Hepatocyte (in vitro differentiated cells): ENCODE measurements at places on chromosomes 13 and 19. TPM values are rescaled to one million over a fixed set of nuclear protein-coding genes. Genes with fewer than 3 reads are reported as not detected.

Gene ZNF331
- 12.3 and 13.5 TPM in 2 replicates for polyA plus RNA-seq

GRCh38 chr13:28503182-28503967, 8.4 kb upstream of the FLT1 start:
- DNase-seq, result no peak

Gene ZFP82
- 4.3 and 5.3 TPM in 2 replicates for polyA plus RNA-seq

DNA sequence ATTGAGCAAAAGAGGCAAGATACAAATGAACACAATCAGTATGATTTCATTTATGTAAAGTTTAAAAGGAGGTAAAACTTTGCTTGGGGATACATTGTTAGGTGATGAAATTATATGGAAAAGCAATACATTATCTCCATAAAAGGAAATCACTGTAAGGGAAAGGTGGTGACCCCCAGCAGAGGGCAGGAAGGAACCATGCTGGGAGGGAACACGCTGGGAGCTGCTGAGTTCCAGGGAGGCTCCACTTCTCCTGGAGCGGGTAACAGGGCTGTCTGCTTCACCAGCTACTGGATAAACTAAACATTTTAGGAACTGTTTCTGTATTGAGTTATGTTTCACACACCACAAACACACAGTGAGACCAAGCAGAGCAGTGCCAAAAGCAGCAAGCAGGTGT, 91.2 kb downstream of the KATNAL1 start:
- no peak for DNase-seq

GRCh38 chr19:50546527-50547221, 21.6 kb downstream of the LRRC4B start:
- DNase-seq, result no peak

DNA sequence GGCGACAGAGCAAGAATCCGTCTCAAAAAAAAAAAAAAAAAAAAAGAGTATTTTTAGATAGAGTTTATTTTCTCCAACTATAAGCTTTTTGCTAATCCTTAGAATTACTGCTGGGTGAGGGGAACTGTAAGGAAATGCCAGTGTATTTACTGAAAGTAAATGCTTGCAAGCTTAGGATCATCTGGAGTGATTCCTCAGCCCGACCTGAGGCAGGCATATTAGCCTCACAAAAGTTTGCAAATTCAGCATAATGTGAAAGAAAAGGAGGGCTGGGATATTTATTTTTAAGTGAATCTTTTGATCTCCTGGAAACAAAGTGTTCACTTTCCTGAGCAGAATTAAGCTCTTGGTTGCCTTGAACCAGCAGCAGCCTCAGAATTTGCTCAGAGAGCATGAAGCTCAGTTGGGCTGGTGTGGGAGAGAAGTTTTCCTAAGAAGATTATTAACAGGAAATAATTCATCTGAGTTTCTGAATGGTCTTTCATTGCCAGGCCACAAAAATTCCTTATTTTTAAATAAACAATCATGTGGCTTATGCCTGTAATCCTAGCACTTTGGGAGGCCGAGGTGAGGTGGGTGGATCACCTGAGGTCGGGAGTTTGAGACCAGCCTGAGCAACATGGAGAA, 24.7 kb upstream of the SPATA13 start:
- DNase-seq, result no peak

GRCh38 chr13:97459215-97459777, 25.3 kb downstream of the RAP2A start:
- DNase-seq, result no peak

- DNase-seq, result no peak
Observed at GRCh38 chr13:37360556-37360955, 238.0 kb downstream of the POSTN start.

DNA sequence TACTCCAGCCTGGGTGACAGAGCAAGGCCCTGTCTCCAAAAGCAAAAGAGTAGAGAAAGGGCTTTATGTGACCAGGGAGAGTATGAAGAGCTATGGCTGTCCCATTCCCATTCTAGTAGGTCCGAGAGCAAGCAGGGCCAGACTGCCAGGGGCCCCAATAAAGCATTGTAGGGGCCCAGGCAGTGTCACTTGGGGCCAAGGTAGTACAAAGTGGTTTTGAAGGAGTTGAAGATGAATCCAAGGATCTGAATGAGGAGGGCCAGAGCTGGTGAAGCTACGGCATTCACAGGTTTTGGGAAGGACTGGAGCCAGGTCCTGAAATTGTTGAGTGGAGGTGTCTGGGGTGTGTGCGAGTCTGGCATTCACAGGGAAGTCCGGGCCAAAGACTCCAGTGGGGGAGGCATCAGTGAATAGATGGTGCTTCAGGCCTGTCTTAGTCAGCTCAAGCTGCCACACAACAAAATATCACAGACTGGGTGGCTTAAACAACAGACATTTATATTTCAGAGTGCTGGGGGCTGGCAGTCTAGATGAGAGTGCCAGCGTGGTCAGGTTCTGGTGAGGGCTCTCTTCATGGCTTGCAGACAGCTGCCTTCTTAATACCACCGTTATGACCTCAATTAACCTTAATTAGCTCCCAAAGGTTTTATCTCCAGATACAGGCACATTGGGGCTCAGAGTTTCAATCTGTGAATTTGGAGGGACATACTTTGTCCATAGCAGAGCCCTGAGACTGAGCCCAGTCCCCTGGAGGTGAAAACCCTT, 9.9 kb downstream of the NACC1 start:
- DNase-seq, result no peak

Gene NDUFS7
- polyA plus RNA-seq, result 270 and 276 TPM in 2 replicates

DNA sequence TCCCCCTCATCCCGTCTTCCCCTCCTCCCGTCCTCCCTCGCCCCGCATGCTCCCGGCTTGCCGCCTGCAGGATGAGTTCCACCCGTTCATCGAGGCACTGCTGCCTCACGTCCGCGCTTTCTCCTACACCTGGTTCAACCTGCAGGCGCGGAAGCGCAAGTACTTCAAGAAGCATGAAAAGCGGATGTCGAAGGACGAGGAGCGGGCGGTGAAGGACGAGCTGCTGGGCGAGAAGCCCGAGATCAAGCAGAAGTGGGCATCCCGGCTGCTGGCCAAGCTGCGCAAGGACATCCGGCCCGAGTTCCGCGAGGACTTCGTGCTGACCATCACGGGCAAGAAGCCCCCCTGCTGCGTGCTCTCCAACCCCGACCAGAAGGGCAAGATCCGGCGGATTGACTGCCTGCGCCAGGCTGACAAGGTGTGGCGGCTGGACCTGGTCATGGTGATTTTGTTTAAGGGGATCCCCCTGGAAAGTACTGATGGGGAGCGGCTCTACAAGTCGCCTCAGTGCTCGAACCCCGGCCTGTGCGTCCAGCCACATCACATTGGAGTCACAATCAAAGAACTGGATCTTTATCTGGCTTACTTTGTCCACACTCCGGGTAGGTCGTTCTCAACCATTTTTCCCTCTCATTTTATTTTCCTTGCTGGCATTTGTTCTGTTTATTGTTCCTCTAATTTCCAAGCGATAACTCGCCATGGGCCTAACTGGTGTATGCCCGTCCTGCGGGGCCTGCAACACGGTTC, 29.8 kb downstream of the NFIX start:
- DNase-seq, result no peak

DNA sequence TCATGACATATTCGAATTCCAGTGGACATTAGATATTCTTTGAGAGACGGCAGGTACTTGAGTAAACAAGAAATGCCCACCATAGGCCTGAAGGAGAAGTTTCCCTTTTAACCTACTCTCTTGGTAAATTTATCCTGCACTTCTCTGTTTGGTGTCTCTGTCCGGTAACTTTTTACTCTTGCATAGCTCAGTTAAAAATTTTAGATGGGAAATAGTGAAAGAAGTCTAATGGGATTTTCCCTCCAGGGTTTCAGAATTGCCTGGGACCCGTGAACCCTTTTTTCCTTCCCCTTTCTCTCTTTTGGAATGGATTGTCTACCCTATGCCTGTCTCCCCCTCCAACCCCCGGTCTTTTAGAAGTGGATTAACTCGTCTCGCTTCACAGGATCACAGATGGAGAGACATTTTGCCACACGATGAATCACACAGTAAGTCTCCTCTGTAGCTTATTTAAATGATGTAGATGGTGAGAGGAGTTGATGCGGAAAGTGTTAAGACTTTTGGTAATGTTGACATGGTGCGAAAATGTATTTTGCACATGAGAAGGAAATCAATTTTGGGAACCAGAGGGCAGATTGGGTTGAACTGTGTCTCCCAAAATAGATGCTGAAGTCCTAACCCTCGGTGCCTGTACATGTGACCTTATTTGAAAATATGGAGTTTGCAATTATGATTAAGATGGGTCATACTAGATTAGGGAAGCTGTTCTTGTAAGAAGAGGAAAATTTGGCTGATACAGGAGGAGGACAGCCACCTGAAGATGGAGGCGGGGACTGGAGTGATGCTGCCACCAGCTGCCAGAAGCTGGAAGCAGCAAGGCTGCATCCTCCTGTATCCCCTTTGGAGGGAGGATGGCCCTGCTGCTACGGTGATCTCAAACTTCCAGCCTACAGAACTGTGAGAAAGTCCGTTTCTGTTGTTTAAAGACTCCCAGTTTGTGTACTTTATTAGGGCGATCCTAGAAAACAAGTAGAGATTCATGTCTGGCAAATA, 711 bp upstream of the MIPEP start:
- DNase-seq, result no peak

Gene ZNF844
- 3.0 and 4.1 TPM in 2 replicates for polyA plus RNA-seq

DNA sequence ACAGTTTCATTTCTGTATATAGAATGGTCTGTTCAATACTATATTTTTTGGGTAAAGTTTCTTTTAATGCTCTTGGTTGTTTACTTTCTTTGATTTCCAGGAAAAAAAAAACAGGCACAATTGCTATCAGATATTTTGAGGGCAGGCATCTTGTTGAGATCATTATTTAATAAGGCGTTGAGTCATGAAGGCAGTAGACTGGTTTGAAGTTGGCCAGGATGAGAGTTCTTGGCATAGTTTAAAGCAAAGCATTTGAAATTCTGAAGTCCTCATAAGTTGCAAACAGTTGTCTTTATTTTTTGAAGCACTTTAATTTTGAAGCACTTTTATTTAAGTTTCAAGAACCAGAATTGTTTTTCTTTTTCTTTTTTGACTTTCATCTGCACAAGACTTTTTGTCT, 2.6 kb upstream of the ZNF175 start:
- no peak for DNase-seq

Gene LILRA1
- polyA plus RNA-seq, result not detected in 2 replicates

Gene LGI4
- 5.2 and 8.8 TPM in 2 replicates for polyA plus RNA-seq

- DNase-seq, result peak; percentile 65
Observed at GRCh38 chr13:29402166-29402636, 193.3 kb downstream of the SLC7A1 start.

DNA sequence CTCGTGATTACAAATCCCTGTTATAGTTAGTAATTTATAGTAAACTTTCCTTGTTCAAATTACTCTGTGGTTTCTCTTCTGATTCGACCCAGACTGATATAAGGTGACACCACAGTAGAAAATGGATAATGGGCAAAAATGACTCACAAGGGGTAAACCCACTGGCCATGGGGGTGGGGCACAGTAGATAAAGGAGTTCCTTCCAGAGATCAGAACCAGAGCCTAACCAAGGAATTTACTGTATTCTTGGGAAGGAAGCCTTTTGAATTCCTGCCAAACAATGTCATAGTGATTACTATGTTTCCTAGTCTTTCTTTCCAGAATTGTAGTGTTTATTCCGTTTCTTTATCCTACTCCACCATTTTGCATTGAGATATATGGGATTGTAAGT, 21.9 kb downstream of the MIR17HG start:
- DNase-seq, result no peak

DNA sequence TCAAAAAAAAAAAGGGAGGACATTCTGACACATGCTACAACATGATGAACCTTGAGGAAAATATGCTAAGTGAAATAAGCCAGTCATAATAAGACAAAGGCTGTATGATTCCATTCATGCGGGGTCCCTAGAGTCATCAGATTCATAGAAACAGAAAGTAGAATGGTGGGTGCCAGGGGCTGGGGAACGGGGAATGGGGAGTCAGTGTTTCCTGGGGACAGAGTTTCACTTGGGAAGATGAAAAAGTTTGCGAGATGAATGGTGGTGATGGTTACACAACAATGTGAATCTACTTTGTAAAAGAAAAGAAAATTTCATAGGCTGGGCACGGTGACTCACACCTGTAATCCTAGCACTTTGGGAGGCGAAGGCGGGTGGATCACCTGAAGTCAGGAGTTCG, 6.1 kb upstream of the CLEC4G start:
- no peak for DNase-seq

DNA sequence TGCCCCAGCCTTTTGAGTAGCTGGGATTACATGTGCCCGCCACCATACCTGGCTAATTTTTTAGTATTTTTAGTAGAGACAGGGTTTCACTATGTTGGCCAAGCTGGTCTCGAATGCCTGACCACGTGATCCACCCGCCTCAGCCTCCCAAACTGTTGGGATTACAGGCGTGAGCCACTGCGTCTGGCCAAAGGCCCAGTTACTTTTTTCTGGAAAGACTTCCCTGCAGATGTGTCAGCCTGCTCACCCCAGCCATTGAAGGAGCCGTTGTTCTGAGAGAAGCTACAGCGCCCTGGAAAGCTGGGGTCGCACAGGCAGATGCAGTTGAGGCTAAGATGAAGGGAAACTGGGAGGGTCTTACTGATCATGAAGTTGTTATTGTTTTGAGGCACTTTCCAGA, 7.9 kb upstream of the ZNF626 start:
- DNase-seq, result no peak
